ENCODE measurements at places on chromosomes 4 and X.

- no peak for DNase-seq
These were observed 94.3 kb downstream of the CT47B1 start for GRCh38 chrX:120781403-120781802.

GRCh38 chr4:17204908-17205307, 306.5 kb upstream of the LDB2 start:
- no peak for DNase-seq

DNA sequence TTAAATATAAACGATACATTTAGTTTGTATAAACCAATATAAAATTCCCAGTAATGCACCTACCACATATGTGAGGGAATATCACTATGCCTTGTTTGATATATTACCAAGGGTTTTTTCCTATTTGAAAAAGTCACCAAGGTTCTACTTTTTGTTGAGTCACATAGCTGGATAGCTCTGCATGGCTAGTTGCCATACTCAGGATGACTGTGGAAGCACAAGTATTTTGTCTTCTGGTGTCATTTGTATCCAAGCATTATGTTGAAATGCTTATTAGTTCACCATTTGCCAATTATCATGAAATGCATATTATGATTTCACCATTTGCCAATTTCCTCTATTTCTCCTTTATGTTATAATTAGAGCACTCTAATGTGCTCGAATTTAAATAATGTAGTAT, 162.7 kb upstream of the TTC29 start:
- no peak for DNase-seq

- DNase-seq, result no peak
These were observed 53.7 kb downstream of the ZAR1 start for GRCh38 chr4:48543796-48544195.

- DNase-seq, result no peak
These were observed 5.3 kb downstream of the CWH43 start for GRCh38 chr4:48991357-48991756.

DNA sequence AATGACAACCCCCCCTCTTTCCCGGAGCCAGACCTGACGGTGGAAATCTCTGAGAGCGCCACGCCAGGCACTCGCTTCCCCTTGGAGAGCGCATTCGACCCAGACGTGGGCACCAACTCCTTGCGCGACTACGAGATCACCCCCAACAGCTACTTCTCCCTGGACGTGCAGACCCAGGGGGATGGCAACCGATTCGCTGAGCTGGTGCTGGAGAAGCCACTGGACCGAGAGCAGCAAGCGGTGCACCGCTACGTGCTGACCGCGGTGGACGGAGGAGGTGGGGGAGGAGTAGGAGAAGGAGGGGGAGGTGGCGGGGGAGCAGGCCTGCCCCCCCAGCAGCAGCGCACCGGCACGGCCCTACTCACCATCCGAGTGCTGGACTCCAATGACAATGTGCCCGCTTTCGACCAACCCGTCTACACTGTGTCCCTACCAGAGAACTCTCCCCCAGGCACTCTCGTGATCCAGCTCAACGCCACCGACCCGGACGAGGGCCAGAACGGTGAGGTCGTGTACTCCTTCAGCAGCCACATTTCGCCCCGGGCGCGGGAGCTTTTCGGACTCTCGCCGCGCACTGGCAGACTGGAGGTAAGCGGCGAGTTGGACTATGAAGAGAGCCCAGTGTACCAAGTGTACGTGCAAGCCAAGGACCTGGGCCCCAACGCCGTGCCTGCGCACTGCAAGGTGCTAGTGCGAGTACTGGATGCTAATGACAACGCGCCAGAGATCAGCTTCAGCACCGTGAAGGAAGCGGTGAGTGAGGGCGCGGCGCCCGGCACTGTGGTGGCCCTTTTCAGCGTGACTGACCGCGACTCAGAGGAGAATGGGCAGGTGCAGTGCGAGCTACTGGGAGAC, 1.6 kb downstream of the PCDH10 start:
- DNase-seq, result no peak

- no peak for DNase-seq
These were observed 4.3 kb upstream of the SHROOM3 start for GRCh38 chr4:76430519-76431388.

- DNase-seq, result no peak
These were observed 19.1 kb upstream of the SPINK2 start for GRCh38 chr4:56840559-56840958.

- no peak for DNase-seq
These were observed 74.6 kb upstream of the C1QTNF7 start for GRCh38 chr4:15353207-15353606.

- DNase-seq, result no peak
These were observed 5.8 kb upstream of the DGKQ start for GRCh38 chr4:978957-979701.

DNA sequence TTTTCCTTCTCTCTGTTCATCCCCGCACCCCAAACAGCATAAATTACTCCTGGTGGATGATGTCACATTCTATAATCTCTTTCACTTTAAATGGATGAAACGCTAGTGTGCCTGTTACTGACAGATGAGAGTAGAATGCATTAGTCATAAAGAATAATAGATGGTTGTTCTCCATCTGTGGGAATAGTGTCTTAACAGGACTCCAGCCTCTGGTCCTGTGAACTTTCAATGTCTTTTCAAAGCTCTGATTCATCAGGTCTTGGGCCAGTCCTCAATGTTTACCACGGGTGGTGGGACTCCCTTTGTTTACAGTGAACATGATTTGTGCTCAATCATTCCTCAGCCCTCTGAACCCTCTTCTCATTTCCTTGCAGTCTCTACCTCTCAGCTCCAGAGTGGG, 182.6 kb downstream of the GABRB1 start:
- DNase-seq, result no peak

DNA sequence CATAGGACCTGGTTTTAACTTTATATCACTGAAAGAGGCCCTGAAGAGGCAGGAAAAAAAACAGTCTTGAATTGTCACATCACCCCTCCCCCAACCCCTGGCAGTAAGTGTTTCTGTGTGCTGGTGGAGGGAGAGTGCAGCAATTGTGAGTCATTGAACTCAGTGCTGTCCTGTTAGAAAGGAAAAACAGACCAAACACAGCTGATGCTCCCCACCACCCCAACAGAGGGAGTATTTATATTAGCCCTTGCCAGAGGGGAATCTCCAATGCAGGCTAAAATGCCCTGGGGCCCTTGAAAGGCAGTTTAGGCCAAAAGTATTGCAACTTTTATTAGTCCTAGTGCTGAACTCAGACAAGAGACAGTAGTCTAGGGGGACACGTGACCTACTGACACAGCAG, 197.8 kb upstream of the AGTR2 start:
- DNase-seq, result no peak

GRCh38 chr4:184808713-184809050, 17.1 kb downstream of the ACSL1 start:
- DNase-seq, result no peak

DNA sequence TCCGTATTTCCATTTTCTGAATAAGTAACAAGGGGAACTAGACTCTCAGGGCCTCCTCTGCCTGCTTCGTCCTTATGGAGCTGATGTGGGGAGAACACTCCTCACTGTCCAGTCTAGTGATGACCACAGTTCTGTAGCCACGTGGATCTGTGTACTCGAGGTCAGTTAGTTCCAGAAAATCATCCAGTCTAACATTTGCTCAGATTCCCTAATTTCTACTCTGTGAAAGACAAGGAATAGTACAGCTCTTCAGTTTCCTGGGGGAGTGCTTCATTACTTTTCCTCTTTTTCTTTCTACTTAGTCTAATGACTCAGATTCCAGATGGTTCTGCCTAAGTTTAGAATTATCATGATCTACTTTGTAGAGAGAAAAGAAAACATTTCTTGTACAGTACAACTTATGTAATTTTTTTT, 82.6 kb downstream of the SORBS2 start:
- DNase-seq, result no peak

- no peak for DNase-seq
These were observed 42.2 kb upstream of the EPGN start for GRCh38 chr4:74266081-74266480.

DNA sequence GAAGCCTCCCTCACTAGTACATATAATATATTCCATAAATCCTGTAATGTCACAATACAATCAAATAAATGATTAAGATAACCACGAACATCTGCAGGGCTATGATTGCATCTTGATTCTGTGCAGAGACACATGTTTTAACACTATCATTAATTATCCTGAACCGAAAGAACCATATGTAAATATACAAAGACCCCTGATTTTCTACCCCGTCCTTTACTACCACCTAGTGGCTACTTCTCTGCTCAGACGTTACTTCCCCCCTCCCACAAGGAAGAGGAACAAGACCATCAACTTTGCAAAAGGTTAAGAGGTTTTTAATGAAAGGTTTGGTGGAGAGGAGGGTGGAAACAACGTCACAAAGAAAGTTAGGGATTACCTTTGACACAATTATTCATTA, 134.0 kb downstream of the COL4A6 start:
- no peak for DNase-seq

- no peak for DNase-seq
These were observed 114.8 kb downstream of the KDR start for GRCh38 chr4:55010550-55010949.

GRCh38 chr4:137393044-137393443, 139.2 kb downstream of the PCDH18 start:
- DNase-seq, result no peak

DNA sequence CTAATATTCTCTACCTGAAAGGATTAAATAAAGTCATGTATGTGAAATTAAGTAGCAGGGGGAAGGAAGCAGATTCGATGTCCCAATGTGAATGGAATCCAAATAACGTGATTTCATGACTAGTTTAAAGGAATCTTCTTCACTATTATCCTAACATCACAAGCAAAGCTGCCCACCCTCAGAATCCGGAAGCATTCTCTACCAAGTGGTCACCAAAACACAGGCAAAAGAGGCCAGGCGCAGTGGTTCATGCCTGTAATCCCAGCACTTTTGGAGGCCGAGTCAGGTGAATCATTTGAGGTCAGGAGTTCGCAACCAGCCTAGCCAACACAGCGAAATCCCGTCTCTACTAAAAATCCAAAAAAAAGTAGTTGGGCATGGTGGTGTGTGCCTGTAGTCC, 212.9 kb downstream of the LDB2 start:
- no peak for DNase-seq

DNA sequence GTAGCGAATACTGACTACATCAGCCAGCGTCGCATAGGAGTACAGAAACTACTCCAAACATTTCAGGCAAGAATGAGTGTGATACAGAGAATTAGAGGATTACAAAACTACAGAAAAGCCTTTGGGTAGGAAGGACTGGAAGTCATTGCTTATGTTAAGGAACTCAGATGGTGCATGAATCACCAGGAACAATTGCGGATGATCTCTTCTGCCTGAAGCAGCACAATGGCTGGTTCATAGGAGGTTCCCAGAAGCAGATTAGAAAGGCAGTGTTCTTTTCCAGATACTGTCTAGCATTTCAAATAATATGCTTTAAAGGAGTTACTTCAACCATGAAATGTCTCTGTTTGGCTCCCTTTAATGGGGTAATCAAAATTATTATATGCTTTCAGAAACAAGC, 42.5 kb upstream of the MAP9 start:
- no peak for DNase-seq

- DNase-seq, result no peak
These were observed 257.0 kb upstream of the AGTR2 start for GRCh38 chrX:115913575-115913974.

GRCh38 chr4:3724319-3725231, 41.6 kb upstream of the ADRA2C start:
- DNase-seq, result no peak

DNA sequence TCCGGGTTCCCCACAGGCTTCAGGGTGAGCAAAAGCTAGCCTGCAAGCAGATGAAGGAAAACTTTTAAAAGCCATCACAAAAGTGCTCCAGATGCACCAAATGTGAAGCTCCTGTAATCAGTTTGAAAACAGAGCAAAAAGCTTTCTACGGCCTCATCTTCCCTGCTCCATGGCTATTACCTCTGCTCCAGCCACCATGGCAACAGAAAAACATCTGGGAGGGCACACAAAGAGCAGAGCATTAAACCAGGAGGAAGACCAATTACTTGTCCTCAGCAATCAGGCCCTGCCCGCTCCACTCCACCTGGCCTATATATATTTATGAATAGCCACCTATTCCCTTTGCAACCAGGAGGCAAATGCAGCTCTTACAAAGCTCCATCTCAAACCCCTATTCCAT, 33.6 kb downstream of the TMEM154 start:
- no peak for DNase-seq

- no peak for DNase-seq
These were observed 75.8 kb downstream of the NPNT start for GRCh38 chr4:105971036-105971435.

DNA sequence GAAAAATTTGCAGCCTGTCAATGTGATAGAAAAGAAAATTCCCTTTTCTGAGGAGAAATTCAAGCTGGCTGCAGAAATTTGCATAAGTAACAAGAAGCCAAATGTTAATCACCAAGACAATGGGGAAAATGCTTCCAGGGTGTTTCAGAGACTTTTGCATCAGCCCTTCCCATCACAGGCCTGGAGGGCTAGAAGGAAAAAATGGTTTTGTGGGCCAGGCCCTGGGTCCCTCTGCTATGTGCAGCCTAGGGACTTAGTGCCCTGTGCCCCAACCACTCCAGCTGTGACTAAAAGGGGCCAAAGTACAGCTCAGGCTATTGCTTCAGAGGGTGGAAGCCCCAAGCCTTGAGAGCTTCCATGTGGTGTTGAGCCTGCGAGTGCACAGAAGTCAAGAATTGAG, 23.9 kb downstream of the ZNF275 start:
- DNase-seq, result no peak

Measured in cerebellar nuclear complex (tissue), 1 donor.